ENCODE measurements at places on chromosomes 16 and 17.

- no peak for DNase-seq
Observed at GRCh38 chr16:4322121-4323052, 6.5 kb downstream of the GLIS2 start.

- peak; percentile 73 for DNase-seq
Observed at GRCh38 chr17:77433385-77434135, 292.8 kb downstream of the SEC14L1 start.

- no peak for DNase-seq
Observed at GRCh38 chr16:1982991-1983543, 926 bp upstream of the GFER start.

GRCh38 chr17:74342224-74342623, 16.2 kb downstream of the KIF19 start:
- DNase-seq, result no peak

DNA sequence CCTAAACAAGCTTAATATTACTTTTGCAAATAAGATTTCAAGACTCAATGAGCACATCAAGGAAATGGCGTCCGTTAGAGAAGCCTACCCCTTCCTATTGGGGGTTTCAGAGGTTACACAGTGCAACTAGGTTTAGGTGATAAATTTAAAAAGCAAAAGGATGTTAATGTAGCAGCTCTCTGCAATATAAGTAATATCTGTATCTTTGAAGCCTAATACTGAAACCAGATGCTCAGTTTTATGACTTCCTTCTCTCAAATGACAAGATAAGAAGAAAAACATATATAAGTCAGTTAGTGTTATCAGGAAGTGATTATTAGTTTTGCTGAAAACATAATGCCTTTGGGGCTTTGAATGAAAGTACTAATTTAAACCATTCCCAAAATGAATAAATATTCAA, 54.3 kb upstream of the MED13 start:
- DNase-seq, result no peak

GRCh38 chr17:46895171-46895570, 27.8 kb upstream of the GOSR2 start:
- no peak for DNase-seq

- DNase-seq, result no peak
Observed at GRCh38 chr17:31841850-31842194, 17.2 kb downstream of the COPRS start.

DNA sequence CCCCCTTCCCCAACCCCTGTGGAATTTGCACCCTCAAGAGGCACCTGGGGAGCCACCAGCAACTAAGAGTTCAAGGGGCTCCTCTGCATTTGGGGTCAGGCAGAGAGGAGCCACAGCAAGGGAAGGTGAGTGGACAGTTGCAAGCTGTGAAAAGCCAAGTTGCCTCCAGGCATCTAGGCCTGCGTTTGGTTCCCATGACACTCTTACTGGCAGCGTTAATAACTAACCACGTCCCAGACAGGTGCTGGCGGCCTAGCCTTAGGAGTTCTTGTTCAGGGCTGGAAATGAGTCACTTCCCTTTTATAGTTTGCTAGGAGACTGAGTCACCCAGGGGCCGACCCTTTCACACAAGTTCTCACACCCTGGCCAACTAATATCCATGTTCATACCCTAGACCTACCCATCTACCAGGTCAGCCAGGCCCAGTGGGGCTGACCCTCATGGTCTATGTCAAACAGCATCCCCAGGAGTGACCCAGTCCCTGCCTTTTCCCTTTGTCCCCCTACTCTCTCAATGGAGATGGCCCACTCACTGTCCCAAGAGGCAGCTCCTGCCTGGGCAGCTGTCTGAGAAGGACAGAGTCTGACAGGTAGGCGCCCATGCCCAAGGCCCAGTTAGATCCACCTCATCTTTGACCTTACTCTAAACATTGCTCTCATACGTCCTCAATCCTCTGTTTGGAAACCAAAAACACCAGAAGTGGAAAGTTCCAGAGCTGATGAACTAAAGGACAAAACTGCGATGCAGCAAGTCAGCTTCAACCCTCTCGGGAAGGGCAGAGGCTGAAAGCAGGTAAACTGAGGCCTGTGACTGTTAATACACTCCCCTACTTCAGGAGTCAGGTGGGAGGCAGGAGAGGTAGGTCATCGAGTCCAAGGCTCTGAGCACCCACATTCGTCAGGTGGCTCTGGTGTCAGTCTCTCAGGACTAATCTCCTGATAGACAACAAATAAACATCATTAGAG, 300.6 kb downstream of the SOX9 start:
- DNase-seq, result peak; percentile 31

GRCh38 chr17:2423271-2423670, 22.4 kb upstream of the MNT start:
- DNase-seq, result no peak

DNA sequence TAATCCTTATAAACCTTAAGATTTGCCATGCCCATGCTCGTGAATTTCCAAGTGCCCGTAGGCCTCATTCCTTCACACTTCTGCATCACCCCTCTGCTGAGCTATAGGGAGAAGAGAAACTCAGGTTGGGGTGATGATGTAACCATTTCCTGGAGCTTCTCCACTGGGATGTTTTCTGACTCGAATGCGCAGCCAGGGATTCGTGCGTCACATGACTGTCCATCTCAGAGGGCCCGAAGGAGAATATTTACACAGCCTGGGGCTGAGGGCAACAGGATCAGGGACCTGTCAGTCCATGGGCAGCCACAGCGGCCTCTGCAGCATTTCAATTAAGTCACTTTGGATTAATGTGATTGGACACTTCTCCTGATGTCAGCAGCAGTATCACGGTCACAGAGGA, 8.7 kb downstream of the GSG1L2 start:
- DNase-seq, result no peak

DNA sequence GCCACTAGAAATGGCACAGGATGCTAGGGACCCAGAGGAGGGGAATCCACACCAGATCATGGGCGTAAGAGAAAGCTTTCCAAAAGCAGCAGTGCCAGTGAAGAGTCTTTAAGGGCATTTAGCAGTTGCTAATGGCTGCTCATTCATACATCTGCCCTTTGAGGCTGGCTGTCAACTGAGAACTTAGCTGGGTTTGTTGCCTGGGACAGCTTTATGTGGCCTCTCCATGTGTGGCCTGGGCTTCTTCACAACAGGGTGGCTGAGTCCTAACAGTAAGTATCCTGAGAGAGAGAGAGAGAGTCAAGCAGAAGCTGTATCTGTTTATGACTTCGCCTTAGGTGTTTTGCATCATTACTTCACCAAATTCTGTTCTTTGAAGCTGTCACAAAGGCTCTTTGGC, 286.1 kb upstream of the KCNJ16 start:
- DNase-seq, result no peak

DNA sequence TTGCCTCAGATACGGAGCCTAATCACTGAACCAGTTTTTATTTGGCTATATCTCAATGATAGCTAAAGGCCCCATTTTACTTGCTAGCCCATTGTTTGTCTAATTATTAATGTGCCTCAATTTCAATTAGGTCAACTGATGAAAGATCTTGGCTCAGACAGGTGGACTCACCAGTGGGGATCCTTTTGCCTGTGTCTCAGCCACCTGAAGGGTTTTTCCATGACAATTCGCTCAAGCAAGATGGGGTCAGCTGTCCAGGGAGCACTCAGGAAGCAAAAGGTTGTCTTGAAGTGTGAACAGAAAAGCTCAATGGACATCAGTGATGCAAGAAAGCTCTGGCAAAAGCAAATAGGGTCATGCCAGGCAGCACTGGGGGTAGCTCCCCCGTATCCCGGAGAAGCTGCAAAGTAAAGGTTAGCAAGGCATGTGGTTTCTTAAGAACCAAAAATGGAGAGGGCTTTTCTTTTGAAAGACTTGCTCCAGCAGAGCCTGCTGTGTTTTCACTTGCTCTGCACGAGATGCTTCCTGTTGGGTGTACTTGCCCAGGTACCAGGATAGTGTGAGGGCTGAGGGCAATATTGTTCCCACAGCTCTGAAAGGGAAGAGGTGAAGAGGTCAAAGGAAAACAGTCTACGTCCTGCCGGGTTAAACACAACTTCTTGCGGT, 541.2 kb upstream of the CDH5 start:
- DNase-seq, result no peak

- no peak for DNase-seq
Observed at GRCh38 chr16:22317625-22318024, 20.4 kb downstream of the POLR3E start.

DNA sequence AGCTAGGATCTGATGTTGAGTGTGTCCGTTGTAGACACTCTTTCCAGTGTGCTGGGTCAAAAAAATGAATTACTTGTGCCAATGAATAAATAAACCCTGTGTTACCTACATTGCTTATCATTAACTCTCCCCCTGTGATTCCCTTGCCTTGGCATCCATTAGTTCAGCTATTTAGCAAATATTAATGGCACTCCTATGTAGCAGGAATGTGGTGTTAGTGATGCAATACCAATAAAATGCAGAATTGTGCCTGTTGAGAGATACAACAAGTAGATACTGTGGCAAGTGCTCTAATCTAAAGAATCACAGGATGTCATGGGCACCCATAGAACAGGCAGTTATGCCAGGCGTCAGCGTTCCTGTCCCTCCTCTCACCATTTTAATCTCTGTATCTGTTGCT, 343.2 kb downstream of the PMP22 start:
- no peak for DNase-seq

DNA sequence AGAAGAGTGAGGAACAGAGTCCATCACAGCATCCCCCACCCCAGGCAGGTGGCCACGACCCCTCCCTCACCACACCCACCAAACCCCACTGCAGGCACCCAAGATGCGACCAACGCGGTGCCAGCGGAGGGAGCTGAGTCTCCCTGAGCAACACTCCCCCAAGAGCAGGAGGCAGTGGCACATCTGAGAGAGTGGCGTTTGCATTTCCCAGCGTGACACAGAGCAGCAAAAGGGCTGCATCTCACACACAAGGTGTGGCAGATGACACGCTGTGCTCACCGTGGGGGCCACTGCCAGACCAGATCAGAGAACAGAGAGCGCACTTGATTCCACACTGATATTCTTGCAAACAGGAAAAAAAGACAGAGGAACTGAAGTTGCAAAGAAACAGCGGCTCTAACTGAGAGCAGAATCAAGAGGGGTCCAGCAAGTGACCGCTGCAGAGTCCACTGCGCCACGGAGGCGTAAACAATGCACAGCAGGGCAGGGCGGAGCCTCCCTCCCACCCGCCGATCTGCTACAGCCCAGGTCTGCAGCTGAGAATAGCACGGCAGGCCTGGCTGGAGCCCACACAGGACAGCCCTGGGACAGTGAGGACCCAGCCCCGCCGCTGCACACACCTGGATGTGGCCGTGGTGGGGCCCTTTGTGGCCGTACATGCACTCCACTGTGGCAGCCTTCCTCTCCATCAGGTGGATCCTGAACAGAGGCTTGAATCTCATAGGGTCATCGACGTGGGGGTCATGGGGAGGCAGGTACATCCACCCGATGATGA, 26.0 kb upstream of the C16orf95 start:
- no peak for DNase-seq

- no peak for DNase-seq
Observed at GRCh38 chr17:19411631-19412030, 599 bp downstream of the RNF112 start.

DNA sequence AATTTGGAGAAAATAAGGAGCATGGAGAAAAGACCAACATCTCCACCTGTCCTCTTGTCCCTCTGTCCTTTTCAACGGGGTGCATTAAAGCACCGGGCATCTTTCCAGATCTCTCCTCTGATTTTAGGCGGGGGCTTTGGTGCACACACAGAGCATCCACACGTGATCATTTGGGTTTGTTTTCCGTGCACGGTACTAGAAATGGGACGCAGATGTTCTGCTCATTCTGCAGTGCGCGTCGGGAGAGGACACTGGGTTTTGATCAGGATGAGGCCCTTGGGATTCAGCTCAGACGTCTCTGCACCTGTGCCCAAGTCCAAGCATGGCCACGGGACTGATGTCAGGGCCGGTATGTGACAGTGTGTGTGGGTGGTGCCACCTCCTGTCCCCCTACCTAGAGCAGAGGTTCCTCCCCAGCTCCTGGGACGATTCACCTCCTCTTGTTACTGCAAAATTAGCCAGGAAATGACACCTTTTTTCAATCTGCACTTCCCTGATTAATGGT, 31.9 kb downstream of the PDIA2 start:
- DNase-seq, result no peak

DNA sequence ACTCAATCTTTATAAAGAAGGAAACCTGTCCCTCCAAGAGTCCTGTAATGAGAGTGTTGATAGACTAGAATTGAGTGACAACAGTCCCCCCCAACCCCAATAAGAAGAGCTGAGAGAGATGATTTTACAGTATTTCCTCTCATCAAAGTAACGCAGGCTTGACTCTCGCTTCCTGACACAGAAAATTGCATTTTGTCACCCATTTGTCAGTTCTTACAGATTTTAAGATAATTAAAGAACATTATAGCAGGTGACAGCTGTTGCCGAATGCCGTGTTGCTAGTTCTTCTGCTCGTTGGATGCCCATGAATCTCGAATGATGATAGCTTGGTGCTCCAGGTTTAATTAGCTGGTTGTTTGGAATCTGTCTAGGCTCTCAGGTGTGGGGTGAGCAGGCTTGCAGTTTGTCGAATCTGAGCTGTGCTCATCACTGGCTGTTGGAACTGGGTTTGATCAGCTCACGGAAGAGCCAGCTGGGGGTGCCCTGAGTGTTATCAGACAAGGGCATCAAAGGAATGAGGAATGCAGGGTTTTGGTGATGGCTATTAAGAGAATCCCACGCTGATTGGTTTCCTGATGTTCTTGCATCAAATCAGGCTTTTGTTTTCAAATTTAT, 84.8 kb upstream of the CPHXL start:
- DNase-seq, result no peak

GRCh38 chr17:51078009-51078592, 42.6 kb downstream of the SPAG9 start:
- no peak for DNase-seq

DNA sequence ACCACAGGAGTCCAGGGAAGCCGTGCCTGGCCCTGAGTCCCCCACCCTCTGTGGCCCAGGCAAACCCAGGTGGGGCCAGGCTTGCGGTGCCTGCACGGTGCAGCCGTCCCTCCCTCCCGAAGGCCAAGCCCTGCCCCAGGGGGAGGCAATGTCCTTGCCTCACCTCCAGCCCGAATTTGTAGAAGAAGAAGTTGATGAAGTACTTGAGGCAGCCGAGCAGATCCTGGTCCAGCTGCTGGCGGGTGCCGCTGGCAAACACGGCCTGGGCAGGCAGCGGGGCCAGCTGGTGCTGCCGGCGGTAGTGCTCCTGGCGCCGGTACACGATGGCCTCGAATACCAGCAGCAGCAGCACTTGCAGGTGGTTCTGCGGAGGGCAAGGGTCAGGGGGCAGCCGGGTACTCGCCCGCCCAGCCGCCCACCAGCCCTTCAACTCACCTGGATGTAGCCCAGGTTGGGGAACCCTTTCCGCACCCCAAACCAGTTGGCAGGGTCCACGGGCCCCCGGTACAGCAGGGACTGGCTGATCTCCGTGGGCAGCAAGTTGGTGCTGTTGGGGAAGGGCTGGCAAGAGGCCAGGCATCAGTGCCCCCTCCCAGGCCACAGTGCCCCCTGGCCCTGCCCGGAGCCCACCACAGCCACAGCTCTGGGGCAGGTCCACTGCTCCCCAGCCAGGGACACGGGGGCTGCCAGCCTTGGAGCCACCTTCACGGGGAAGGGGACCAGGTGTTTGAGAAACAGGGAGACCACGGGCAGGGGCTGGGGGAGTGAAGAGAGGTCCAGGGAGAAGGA, 26.1 kb downstream of the CTU2 start:
- DNase-seq, result no peak

GRCh38 chr16:3912897-3913296, 32.4 kb upstream of the CREBBP start:
- DNase-seq, result no peak

Measured in fibroblast of the conjunctiva (primary cell).